ENCODE measurements at places on chromosomes 4 and X.
A peak's percentile ranks its signal among the peaks of the same experiment; 100 is the strongest.

DNA sequence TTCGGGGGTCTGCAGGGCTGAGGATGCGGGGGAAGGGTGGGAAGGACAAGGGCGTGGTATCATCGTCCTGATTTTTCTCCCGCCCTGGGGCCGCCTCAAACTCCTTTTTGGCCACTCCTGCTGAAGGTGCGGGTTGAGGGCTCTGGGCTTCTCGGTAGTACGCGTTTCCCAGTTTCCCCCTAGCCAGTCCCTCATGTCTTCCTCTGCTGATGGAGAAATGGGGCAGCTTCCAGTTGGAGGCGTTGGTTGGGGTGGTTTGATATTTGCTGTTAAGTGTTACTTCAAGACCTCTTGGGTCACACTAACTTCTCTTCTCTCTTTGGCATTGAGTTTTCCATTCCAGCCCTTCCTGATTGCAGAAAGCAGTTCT is 482 bp downstream of the GSTCD start:
- peak; percentile 24 for DNase-seq

GRCh38 chr4:98470366-98470765 is 188.0 kb downstream of the TSPAN5 start:
- DNase-seq = no peak

DNA sequence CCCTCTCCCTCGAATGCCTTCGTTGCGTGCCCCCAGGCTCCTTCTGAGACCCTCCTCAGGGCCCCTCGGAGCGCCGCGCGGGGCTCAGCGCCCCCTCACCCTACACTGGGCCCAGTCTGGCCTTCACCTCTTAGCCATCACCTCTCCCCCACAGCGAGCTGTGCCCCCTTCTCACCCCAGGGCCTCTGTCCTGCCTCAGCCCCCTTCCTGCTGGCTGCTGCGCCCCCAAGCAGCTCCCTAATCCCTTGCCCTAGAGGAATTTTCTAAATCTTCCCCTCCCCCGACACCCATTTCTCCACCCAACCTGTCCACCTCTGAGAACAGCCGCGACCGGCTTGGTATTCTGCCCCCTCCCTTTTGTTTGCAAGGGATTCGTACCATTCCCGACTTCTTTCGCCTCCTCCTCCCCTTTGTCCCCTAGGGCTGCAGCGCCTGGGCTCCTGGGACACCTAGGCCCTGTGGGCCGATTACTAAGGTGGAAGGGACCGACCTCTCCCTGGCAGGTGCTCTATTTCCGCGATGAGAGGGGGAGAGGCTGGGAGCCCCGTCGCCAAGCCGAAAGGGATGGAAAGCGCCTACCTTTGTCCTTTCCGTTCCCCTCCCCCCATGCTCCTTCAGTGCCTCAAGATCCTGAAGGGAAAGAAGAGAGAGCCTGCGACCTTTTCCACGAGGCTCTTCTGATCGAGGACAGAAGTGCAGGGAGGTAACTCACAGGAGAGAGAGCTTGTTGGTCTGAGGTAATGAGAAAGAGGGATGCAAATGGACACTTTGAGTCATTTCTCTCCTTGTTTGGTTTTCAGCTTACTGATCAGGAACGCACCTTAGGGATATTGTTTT is 10.9 kb downstream of the DLG3 start:
- DNase-seq = no peak

- DNase-seq = no peak
These were observed 75.5 kb downstream of the UGT8 start for GRCh38 chr4:114674080-114674479.

GRCh38 chrX:30943984-30944383 is 54.9 kb upstream of the TAB3 start:
- DNase-seq = no peak

DNA sequence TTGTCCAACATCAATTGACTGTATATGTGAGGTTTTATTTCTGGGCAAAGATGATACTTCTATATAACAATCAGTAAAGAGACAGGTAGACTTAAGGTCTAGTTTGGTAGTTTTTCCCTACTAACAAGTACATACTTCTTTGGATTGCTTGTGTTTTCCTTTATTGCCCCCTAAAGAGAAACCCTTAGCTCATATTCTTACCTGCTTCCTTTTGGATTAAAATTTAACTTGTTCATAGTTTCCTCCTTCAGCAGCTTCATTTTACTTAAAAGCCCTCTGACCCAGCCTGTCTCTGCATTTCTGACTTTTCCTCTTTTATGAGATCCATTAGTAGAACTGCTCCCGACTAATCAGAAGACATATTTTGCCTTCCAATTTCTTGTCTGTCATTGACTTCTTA is 75.7 kb upstream of the GPC4 start:
- DNase-seq = no peak

- no peak for DNase-seq
These were observed 294.0 kb downstream of the CAMK2D start for GRCh38 chr4:113467581-113467980.

DNA sequence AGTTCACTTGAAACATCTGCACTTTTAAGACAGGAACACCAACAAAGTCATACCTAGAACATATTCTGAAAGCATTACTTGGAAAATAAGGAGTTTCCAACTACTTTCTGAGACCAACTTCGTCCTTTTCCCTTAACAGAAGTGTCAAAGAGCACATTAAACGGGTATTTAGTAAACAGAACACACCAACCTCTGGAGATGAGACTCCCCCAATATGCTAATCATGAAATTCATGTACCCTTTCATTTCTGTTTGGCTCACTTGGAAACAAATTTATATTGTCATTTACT is 69.2 kb downstream of the NOCT start:
- no peak for DNase-seq

- DNase-seq = no peak
These were observed 160.0 kb upstream of the NHS start for GRCh38 chrX:17214962-17215361.

GRCh38 chr4:154465085-154465484 is 26.5 kb downstream of the DCHS2 start:
- no peak for DNase-seq

- no peak for DNase-seq
These were observed 64.9 kb downstream of the FAM53A start for GRCh38 chr4:1619151-1619672.

- no peak for DNase-seq
These were observed 16.1 kb downstream of the FAM120C start for GRCh38 chrX:54166915-54167314.

DNA sequence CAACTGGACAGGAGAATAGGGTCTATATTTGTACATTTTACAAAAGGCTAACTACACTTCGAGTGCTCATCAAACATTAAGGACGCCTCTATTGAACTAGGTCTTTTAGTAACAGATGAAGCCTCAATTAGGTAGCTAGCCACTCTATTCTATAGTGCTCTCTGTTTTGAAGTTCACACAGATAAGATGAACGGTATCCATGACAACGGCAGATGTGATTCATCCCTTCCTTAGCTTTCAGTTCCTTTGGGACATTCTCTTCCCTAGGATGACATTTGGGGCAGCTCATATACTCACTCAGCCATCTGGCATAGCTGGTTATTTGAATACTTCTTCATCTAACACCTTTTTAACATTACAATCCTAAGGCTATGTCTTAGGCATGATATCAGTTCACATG is 62.4 kb upstream of the WDFY3 start:
- DNase-seq = no peak

DNA sequence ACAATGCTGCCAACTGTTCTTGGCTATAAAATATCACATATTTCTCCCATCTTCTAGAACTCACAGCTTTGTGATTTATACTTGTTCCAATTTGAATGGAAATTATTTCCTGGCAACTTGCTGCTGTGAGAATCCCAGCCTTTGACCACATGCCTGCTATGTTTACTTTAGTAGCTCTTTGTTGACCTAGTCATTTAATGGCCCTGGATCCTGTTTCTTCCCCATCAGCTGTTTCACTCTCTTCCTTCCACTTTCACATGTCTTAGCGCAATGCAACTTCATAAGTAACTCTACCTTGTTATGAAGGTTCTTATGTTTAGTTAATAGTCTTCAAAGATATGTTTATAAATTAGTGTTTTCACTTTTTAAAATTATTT is 1973.6 kb upstream of the AGA start:
- DNase-seq = no peak

DNA sequence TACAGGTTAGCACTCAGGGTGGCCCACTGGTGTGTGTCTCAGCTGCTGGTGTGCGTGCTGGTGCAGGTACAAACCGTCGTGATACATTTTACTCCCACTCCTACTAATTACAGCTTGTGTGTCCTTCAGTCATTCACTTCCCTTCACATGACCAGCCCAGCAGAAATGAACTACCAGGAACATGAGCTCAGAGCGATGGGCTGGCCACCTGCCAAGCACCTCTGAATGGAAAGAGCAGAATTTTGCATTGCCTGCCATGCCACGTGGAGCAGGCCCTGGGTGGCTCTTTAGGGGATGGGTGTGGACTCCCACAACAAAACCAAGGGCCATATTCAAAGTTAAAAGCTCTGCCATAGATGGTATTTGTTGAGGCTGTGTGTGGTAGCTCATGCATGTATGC is 58.9 kb upstream of the PGM2 start:
- DNase-seq = no peak

DNA sequence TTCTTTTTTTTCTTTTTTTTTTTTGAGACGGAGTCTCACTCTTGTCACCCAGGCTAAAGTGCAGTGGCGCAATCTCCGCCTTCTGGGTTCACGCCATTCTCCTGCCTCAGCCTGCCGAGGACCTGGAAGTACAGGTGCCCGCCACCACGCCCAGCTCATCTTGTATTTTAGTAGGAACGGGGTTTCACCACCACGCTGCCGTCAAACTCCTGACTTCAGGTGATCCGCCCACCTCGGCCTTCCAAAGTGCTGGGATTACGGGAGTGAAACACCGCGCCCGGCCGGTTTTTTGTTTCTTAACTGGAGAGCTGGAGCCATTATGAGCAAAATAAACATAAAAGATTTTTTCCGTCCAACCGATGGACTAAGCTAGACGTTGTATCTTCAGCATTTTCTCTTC is 1.9 kb upstream of the WDR17 start:
- no peak for DNase-seq

DNA sequence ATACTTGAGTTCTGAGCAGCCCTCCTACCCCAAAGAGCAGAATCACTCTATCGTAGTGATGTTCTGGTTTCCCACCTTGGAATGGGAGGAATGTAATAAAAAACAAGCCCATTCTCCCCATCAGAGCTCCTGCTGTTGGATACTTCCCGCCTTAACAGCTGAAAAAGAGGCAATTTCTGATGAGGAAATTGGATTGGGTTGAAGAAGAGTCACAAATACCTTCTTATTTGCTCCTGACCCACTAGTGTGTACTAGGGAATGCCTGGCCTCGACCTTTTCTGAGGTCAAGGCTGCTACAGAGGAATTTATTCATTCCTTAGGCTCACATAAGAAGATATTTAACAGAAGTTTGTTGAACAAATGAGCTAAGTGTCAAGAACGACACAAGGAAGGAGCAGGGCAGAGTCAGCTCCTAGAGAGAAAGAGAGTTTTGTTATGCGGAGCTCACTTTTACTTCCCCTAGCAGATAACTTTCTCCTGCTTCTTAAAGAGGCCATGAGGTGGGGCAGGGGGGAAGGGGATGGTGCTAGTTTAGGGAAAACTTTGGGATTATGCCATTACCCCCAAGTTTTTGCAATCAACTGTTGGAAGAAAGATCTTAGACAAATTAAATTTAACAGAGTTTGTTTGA is 273.8 kb upstream of the CLNK start:
- DNase-seq = no peak

- DNase-seq = peak; percentile 5
These were observed 33.7 kb downstream of the ANKRD17 start for GRCh38 chr4:73224886-73225285.

DNA sequence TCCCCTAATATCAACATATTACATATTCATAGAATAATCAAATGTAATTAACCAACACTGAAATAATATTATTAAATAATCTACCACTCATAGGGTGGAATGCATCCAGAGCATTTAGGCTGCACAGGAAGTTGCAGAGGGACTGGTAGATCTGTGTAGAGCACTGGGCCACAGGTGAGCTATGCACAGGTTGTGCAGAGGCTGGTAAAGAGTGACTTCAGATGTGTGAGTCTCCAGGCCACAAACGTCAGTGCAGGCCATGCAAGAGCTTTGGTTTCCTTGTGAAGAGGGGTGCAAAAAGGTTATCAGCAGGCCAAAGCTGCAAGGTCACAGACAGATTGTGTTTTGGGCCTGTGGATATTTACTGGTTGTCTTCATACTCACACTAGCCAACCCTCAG is 25.5 kb upstream of the MANBA start:
- no peak for DNase-seq

GRCh38 chr4:165602621-165603020 is 223.8 kb downstream of the CPE start:
- DNase-seq = no peak

GRCh38 chr4:121100093-121100775 is 27.9 kb upstream of the NDNF start:
- DNase-seq = no peak

DNA sequence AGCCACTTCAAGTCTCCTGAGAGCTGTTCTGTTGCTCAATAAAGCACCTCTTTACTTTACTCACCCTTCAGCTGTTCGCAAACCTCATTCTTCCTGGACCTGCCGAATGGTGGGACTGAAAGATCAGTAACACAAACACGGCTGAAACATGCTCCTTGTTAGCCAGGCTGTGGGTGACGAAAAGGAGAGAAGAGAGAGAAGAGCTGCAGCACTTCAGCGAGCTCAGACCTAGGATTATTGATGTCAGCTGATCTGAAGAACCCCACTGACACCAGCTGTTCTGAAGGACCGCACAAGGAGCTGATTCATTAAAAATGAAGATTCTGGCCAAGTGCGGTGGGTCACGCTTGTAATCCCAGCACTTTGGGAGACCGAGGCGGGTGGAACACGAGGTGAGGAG is 2020.0 kb upstream of the ADGRL3 start:
- DNase-seq = no peak

- no peak for DNase-seq
These were observed 140.8 kb upstream of the SPANXN4 start for GRCh38 chrX:142884881-142885280.

- no peak for DNase-seq
These were observed 8.3 kb upstream of the SASH3 start for GRCh38 chrX:129771266-129771995.

DNA sequence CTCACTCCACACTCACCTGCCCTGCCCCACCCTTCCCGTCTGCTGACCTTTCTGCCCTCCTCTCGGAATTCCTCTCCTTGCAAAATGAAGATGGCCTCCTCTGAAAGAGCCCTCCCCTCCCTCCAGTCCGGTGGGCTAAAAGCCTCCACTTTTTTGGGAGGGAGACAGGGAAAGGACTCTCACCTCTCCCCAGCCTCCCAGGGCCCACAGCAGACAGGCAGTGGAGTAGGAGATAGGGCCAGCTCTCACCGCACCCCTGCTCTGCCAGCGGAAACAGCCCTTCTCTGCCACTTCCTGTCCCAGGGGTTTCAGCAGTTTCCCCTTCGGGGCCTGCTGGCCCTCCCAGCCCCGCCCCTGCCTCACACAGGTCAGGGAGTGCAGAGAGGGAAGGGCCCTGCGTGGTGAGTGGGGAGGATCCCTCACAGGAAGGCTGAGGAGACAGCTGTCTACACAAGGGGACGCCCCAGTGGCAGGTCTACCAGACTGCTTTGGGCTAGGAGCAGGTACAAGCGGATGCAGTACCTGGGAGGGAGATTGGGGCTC is 18.2 kb downstream of the ELF4 start:
- DNase-seq = no peak

Data from T47D (cell line).